ENCODE measurements at places on chromosomes 11 and 22. TPM values are rescaled to one million over a fixed set of nuclear protein-coding genes. Genes with fewer than 3 reads are reported as not detected.

DNA sequence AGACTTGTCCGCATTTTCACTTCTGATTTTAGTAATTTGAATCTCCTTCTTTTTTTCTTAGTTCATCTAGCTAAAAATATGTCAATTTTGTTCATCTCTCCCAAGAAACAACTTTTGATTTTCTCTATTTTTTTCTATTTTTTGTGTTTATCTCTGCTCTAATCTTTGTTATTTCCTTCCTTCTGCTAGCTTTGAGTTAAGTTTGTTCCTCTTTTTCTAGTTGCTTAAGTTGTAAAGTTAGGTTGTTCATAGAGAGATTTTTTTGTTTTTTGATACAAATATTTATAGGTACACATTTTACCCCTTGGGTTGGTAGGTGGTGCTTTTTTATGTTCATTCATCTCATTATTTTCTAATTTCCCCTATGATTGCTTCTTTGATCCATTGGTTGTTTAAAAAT lies 22.1 kb upstream of the XKR3 start:
- H3K27ac ChIP-seq: no peak overlapping the region
- DNase-seq: no peak
- H3K4me3 ChIP-seq: no peak overlapping the region
- peaks cover 14% of the 10 kb centered on the region for H3K27me3 ChIP-seq

DNA sequence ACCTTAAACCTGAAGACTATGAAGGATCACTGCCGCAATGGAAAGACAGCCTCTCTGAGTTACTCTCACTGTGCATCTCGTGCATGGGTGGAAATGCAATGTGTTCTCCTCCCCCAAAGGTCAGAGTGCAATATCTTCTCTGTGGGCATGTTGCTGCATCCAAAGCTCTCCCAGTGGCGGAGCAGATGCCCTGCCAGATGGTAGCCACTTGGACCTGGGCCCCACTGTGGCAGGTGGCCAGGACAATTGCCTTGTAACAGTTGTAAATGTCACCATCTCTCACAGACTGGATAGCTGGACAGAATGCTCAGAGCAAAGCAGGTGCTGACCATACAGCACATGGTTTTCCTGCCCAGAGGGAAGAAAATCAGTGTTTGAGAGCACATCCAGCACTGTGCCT lies 542.0 kb downstream of the FAM181B start:
- H3K4me1 ChIP-seq: no peaks in the 10 kb centered on the region
- no peaks in the 10 kb centered on the region for H3K36me3 ChIP-seq
- no peak for DNase-seq
- H3K4me3 ChIP-seq: no peak overlapping the region
- H3K27me3 ChIP-seq: no peaks in the 10 kb centered on the region

- H3K36me3 ChIP-seq: no peaks in the 10 kb centered on the region
- no peaks in the 10 kb centered on the region for H3K4me1 ChIP-seq
- H3K27ac ChIP-seq: no peak overlapping the region
- no peaks in the 10 kb centered on the region for H3K27me3 ChIP-seq
- no peak for DNase-seq
- no peak overlapping the region for H3K4me3 ChIP-seq
Observed at GRCh38 chr11:13216019-13216710, 61.4 kb upstream of the BMAL1 start.

DNA sequence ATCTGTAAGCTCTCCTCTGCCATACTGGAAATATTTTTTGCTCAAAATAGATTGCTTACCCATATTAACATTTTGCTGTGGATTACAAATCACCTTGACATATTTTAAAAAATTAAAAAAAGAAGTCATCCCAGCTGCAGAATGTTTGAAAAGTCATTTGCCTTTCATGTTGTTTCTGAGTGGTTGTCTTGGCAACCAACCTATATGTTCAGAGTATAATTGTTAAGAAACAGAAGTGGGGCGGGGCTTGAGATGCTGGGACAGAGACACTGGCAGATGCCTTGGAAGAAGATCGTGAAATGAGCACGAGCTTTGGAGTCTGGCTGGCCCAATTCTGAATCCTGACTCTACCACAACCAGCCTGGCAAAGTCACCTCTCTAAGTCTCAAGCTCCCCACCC lies 348.2 kb downstream of the LARGE1 start:
- no peak overlapping the region for H3K27ac ChIP-seq
- no peaks in the 10 kb centered on the region for H3K27me3 ChIP-seq
- DNase-seq: no peak
- H3K36me3 ChIP-seq: no peaks in the 10 kb centered on the region
- no peak overlapping the region for H3K4me3 ChIP-seq

DNA sequence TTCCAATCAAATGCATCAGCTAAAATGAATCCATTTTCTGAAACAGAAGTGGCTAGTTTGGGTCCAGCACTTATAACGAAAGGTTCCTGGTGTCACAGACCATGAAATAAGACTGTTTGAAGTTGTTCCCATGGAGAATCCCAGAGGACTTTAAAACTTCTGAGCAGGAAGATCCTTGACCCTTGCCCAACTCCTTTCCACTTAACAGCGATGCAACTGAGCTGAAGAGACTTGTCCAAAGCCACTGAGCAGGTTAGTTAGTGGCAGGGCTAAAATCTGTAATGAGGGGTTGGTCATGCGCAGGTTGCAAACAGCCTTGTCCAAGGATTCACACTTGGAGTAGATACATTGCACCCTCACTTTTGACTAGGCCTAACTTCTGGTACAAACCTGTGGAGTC lies 1.3 kb downstream of the RAB38 start:
- H3K4me1 ChIP-seq: no peaks in the 10 kb centered on the region
- H3K4me3 ChIP-seq: no peak overlapping the region
- no peaks in the 10 kb centered on the region for H3K27me3 ChIP-seq
- DNase-seq: no peak
- no peak overlapping the region for H3K27ac ChIP-seq
- no peaks in the 10 kb centered on the region for H3K36me3 ChIP-seq

- peaks cover 7% of the 10 kb centered on the region for H3K36me3 ChIP-seq
- no peak for DNase-seq
- H3K27me3 ChIP-seq: no peaks in the 10 kb centered on the region
Observed at GRCh38 chr11:111699579-111700156, 66.5 kb downstream of the PPP2R1B start.

POU2F3 gene
- not detected for total RNA-seq

CHADL gene
- 1.1 TPM for total RNA-seq

MYO18B gene
- total RNA-seq: 0.70 TPM

DNA sequence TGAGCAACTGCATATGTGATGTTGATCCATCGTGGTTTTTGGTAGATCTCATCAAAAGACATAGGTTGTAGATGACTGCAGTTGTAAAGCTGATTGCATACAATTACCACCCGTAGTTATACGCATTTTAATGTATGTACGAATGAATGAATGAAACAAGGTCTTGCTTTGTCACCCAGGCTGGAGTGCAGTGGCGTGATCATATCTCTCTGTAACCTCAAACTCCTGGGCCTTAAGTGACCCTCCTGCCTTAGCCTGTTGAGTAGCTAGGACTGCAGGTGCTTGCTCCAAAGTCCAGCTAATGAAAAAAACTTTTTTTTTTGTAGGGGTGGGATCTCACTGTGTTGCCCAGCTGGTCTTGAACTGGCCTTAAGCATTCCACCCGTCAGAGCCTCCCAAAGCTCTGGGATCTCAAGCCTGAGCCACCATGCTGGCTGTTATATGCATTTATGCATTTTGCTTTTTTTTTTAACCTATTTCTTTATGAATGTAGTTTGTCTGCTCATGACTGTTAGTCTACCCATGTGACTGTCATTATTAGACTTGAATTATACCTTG lies 53.5 kb downstream of the PPP6R3 start:
- H3K36me3 ChIP-seq: peaks cover 3% of the 10 kb centered on the region
- no peak overlapping the region for H3K4me3 ChIP-seq
- DNase-seq: no peak

GRCh38 chr11:83054904-83055380 lies 16.8 kb downstream of the RAB30 start:
- no peaks in the 10 kb centered on the region for H3K36me3 ChIP-seq
- H3K4me3 ChIP-seq: no peak overlapping the region
- DNase-seq: no peak
- no peaks in the 10 kb centered on the region for H3K27me3 ChIP-seq
- H3K27ac ChIP-seq: no peak overlapping the region
- peaks cover 11% of the 10 kb centered on the region for H3K4me1 ChIP-seq

DNA sequence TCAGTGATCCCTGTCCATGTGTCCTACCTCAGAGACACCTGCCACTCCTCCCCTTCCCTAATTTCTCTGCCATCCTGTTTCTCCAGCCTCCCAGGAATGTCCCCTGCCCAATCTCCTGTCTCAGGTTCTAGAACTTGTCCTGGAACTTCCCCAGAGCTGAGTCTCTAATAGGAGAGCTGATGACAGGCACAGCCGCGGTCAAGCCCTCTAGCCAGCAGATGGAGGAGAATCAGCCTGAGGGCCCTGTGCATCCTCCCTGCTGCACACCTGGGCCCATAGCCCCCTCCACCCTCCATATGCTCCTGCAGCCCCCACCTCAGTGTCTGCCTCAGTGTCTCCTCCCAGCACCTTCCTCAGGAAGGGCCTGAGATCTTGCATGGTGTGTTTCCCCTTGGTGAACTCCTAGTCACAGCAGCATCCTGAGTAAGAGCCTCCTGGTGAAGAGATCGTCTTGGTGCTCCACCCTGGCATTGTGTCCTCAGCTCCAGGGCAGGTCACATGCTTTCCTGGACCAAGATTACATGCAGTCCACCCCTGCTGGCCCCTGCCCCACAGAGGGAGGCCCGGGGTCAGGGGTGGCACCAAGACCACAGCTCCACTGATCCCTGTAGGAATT lies 43.9 kb upstream of the VPREB1 start:
- H3K27me3 ChIP-seq: no peaks in the 10 kb centered on the region
- no peaks in the 10 kb centered on the region for H3K36me3 ChIP-seq
- H3K4me3 ChIP-seq: no peak overlapping the region
- no peaks in the 10 kb centered on the region for H3K4me1 ChIP-seq

- H3K4me3 ChIP-seq: no peak overlapping the region
- no peak overlapping the region for H3K27ac ChIP-seq
- no peaks in the 10 kb centered on the region for H3K36me3 ChIP-seq
- no peaks in the 10 kb centered on the region for H3K27me3 ChIP-seq
Observed at GRCh38 chr11:96112192-96113128, 188.6 kb upstream of the MTMR2 start.

DNA sequence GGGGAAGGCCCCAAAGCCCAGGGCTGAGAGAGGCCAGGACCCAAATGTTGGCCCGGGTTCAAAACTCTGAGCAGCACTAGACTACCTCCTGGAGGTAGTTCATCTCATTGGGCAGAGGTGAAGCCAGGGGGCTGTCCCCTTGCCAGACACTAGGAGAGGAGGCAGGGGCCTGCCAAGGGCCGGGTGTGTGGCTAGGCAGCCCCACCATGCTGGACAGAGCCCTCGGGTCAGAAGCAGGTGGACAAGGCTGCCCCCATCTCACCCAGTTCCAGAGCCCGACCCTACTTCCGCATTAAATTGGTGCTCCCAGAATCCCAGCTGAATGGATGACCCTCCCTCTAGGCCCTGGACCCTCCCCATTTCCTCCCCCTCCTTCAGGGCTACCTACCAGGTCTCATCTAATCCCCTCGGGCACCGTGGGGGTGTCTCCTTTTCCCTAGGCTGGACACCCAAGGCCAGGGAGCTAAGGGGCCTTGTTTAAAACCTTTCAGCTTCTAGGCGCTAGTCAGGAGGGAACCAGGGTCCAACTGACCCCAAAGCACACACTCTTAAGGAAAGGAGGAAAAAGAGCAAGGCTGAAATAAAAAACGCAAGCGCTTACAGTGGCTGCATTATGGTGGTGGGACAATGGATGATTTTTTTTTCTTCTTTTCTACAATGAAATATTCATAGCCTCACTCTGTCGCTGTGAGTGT lies 72.1 kb upstream of the TCF20 start:
- peak overlapping the region; percentile 74 for H3K4me3 ChIP-seq
- no peaks in the 10 kb centered on the region for H3K36me3 ChIP-seq
- no peak overlapping the region for H3K27ac ChIP-seq
- H3K4me1 ChIP-seq: peaks cover 26% of the 10 kb centered on the region
- peaks cover 22% of the 10 kb centered on the region for H3K27me3 ChIP-seq

PRRG4 gene
- 0.03 TPM for total RNA-seq

- no peaks in the 10 kb centered on the region for H3K36me3 ChIP-seq
- no peak overlapping the region for H3K27ac ChIP-seq
- no peaks in the 10 kb centered on the region for H3K27me3 ChIP-seq
- H3K4me1 ChIP-seq: no peaks in the 10 kb centered on the region
- H3K4me3 ChIP-seq: no peak overlapping the region
Observed at GRCh38 chr11:35688023-35688422, 25.4 kb downstream of the TRIM44 start.

GRCh38 chr11:70566768-70567530 lies 168.6 kb downstream of the CTTN start:
- no peak overlapping the region for H3K4me3 ChIP-seq
- H3K4me1 ChIP-seq: peaks cover 2% of the 10 kb centered on the region
- no peaks in the 10 kb centered on the region for H3K27me3 ChIP-seq
- no peak overlapping the region for H3K27ac ChIP-seq
- DNase-seq: no peak

CSNK2A3 gene
- not detected for total RNA-seq

SUSD2 gene
- 1.6 TPM for total RNA-seq

DNA sequence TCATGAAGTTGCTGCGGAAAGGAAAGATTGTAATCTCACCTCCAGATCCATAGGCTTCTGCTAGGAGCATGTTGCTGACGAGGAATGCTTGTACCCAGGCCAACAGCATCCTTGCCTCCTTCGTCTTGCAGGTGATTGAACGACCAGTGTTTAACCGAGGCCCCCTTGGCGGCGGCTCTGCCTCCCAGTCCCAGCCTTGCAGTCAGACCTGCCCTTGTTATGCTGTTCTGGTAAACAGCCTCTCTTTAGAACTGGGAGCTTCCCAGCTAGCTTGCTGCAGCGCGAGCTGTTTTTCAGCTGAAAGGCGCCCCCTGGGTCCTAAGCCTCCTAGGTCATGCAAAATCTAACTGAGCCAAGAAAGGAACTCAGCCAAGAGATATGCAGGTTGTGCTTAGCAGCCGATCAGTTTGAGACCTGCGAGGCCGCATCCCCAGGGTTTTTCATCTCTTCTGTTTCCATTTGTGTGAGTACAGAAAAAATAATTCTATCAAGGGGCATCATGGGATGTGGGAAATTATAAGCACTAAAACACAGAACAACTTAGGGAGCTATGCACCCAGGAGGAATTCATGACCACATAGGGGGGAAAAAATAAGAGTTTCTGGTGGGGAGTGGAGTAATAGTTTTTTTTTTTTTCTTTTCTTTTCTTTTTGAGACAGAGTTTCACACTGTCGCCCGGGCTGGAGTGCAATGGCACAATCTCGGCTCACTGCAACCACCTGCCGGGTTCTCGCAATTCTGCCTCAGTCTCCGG lies at the start of gene PIK3IP1:
Gene PIK3IP1, minus strand, starts transcription at position 253 of the 754 bp plus-strand sequence. Its CDS starts 144 bp downstream, at position 109.
- DNase-seq: peak; percentile 84
- H3K27ac ChIP-seq: peak within 1 kb of the TSS; percentile 98
- H3K4me3 ChIP-seq: peak within 1 kb of the TSS; percentile 88
- H3K36me3 ChIP-seq: peaks cover 26% of the 10 kb centered on the region

- H3K36me3 ChIP-seq: peaks cover 13% of the 10 kb centered on the region
- no peak for DNase-seq
- H3K4me1 ChIP-seq: peaks cover 2% of the 10 kb centered on the region
- no peak overlapping the region for H3K27ac ChIP-seq
Observed at GRCh38 chr11:66280428-66280827, 2.5 kb downstream of the CNIH2 start.

DNA sequence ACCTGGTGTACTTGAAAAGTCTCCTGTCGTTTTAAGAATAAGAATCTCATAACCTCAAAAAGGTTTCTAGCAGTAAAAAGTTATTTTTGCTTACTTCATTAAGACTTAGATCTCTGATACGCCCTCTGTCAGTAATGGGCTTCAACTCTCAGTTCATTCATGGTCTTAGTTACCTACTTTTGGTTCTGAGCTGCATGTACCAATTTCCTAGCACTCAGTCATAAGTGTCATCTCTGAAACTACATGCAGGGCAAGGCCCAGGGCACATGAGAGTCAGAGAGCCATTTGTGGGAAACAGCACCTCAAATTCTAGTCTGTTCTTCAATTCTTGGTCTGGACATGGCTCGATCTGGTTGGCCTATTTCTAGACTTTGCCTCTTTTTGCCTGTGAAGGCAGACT lies 838.4 kb downstream of the FAM181B start:
- no peaks in the 10 kb centered on the region for H3K36me3 ChIP-seq
- H3K27me3 ChIP-seq: no peaks in the 10 kb centered on the region
- H3K4me3 ChIP-seq: no peak overlapping the region
- no peaks in the 10 kb centered on the region for H3K4me1 ChIP-seq

Measured in T-cell (primary cell).